Mammary epithelial cell (primary cell): ENCODE measurements at places on chromosomes 6 and 20. TPM values are rescaled to one million over a fixed set of nuclear protein-coding genes. Genes with fewer than 3 reads are reported as not detected.

The GSTA2 gene
- 0.50 TPM for total RNA-seq

The TMEM217 gene
- 1.7 and 2.7 TPM in 2 replicates for total RNA-seq

GRCh38 chr6:7142918-7143475, 35.2 kb downstream of the RREB1 start:
- DNase-seq, result no peak

DNA sequence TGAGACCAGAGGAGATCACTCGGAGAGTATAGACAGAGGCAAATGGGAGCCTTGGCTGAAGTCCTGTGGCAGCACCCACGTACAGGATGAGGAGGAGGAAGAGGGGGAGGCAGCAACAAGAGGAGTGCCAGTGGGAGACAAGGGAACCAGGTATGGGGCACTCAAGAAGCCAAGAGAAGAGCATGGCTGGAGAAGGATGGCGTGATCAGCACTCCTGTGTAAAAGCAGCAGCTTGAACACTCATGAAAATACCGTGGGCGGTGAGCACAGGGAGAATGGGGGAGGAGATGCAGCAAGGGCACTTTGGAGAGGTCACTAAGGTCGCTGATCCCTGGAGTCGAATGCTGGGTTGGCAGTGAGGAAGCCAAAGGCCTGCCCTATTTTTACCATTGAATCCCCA, 51.2 kb upstream of the PRND start:
- no peak for DNase-seq

DNA sequence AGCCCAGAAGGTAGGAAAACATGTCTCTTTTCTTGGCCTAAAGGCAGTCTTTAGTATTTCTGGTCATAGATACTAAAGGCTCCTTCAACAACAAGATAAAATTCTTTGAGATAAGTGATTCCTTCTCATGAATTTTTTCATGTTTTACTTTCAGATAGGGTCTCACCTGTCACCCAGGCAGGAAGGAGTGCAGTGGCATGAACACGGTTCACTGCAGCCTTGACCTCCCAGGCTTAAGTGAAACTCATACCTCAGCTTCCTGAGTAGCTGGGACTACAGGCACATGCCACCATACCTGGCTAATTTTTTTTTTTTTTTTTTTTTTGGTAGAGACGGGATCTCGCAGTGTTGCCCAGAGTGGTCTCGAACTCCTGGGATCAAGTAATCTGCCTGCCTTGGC, 9.1 kb downstream of the PNLDC1 start:
- no peak for DNase-seq

DNA sequence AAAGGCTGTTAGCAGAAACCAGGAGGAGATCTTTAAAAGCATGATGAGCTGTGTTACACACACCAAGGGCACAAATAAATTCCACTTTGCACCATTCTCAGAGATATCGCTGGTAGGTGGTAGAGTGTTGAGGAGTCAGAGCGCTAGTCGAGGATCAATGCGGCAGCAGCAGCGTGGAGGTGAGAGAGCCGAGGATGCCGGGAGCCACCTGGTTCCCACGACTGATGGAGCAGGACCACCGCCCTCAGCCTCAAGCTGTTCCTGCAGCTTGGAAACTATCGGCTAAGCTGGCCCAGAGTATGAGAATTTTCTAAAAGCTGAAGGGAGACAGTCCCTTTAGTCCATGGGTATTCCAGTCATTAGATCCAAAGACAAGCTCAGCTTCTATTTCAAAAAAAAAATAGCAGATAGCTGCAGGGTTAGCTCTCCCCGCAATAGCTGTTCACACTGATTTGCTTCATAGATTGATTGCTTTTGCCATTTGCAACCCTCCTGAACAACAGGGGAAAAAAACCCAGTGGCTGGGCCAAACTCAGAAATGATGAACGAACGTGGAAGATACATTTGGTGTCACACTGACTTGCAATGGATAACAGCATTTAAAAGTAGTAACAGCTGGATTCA, 106.2 kb downstream of the LCA5 start:
- DNase-seq, result no peak

- DNase-seq, result no peak
Measured at GRCh38 chr6:32375739-32376529, 4.2 kb upstream of the TSBP1 start.

- DNase-seq, result no peak
Measured at GRCh38 chr20:49516916-49517804, 34.7 kb upstream of the KCNB1 start.

DNA sequence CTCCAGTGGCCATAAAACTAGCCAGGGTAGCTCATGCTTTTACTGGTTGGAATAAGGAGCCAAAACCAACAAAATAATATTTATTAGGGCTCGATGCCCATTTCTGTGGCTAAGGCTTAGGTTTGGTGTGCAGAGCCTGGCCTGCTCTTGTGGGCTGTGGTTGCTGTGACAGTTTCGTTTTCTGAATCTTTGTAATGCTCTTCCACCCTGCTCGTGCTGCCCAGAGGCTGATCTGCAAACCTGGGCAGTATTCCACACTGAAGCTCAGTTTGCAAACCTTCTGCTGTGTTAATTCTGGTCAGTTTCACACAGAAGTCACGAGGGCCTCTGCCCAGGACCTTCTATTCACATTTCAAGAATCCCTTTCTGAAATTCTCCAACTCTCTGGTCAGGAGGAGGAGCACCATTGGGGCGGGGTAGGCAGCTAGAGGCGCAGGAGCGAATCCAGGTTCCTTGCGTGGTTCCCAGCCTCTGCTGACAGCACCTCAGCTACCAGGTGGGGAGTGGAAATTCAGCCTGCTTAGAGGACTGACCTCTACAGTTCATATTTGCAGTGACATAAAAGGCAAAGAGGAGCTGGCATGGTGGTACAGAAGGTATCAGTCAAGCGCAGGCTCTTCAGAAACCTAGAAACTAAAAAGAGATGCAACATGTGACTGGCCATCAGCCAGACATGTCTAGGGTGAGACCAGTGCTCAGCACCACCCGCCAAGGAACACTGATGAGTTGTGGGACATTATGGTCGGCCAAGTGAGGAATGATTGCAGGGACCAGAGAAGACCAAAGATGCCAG, 14.3 kb upstream of the C20orf144 start:
- peak; percentile 66 for DNase-seq

- DNase-seq, result peak; percentile 24
Measured at GRCh38 chr6:152957796-152958195, 25.0 kb downstream of the FBXO5 start.

DNA sequence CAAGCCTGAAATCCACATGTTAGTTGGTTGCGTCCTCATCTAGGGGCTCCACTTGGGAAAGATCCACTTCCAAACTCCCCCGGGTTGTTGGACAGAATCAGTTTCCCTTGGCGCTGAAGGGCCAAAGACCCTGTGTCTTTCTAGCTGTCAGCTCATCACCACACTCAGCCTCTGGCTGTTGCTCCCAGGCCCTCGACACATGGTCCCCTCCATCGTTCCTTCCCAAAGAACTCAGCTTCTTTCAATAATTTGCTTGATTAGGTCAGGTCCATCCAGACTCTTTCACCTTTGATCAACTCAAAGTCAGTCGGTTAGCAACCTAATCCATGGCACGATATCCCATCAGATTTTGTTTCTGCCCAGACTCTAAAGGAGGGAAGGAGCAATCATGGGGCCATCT, 254.8 kb upstream of the SULF2 start:
- no peak for DNase-seq

DNA sequence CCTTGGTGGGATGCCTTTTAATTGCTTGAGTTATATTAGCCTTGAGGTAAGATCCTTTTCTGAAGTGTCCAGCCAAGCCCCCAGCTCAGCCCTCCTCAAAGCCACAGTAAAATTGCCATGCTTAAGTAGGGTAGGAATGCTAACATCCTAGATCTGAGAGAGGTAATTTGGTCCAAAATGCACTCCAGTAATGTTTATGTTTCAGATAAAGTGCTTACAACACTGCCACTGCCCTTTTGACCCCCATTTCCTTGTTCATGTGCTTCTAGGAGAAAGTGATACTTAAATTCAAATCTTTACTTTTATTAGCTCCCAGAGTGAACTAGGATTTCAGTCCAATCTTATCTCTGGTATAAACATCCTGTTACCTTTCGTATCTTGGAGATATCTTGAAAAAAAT, 318.0 kb downstream of the BMP2 start:
- no peak for DNase-seq

- DNase-seq, result no peak
Measured at GRCh38 chr20:399182-399707, 8.9 kb upstream of the RBCK1 start.
